ENCODE measurements at places on chromosomes 11 and 22.

DNA sequence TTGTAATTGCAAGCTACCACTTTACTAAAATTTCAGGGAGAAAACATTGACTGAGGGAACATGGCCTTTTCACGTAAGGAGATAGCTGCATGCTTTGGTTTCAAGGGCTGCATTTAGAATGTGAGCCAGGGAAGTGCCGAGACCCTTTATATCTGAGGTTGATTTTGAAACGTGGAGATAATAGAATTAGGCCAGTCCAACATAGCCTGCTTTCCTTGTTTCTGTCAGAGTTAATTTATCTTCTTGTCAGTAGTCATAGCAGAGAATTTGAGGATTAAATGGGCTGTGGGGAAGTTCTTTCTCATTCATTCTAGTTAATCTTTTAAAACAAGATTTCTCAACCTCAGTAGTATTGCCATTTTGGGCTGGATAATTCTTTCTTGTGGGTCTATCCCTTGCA lies 12.2 kb downstream of the ALKBH3 start:
- DNase-seq = no peak

DNA sequence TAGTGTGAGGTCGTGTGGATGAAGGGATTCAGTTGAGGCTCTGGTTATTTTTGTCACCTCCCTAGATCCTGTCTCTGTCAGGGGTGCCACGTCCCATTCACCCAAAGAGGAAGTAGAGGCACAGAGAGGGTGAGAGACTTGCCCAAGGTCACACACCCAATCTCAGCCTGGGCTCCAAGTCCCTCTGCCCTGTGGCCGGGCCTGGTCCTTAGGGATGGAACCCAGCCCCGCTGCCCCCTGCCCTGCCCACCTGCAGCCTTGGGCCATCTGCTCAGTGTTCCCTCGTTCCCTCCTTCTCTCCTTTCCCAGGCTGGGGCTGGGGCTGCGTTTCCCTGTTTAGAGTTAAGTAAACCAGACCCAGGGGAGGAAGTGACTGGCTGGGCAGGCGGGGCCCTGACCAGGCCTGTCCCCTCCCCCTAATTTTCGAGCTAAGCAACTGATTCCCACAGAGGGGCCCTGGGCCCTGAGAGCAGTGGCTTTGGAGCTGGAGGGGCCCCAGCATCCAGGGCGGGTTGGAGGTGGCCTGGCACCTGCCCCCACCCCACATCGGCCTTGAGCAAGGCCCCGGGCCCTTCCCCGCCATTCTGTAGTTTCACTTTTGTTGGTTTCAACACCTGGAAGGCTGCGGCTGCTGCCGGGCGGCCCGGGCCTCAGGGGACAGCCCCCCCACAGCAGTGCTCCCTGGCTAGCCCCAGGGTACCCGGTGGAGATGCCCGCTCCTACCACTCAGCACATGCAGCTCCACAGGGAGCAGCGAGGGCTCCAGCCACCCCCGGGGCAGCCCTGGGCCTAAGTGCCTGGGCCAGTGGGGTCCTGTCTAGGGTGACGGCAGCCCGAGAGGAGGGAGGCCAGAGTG lies 1.5 kb downstream of the TCIRG1 start:
- DNase-seq = no peak

GRCh38 chr11:44960200-44960845 lies 9.6 kb upstream of the TP53I11 start:
- no peak for DNase-seq

GRCh38 chr11:45560913-45561281 lies 104.5 kb downstream of the CHST1 start:
- peak; percentile 3 for DNase-seq

DNA sequence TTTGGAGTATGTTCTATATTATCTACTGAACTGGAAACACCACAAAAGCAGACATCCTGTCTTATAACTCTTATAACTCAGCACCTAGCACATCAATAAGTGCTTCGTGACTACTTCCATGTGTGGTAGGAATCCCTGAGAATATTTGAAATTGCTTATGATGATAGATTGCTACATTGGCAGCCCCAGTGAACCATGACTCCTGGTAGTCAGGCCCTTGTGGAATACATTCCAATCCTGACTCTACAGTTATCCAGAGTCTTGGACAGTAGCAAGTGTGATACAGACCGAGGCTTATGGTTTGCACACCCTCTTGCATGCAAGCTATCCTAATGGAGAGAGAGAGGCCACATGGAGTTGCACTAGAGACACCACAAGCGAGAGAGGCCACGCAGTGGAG lies 59.5 kb upstream of the PHF21A start:
- DNase-seq = no peak

DNA sequence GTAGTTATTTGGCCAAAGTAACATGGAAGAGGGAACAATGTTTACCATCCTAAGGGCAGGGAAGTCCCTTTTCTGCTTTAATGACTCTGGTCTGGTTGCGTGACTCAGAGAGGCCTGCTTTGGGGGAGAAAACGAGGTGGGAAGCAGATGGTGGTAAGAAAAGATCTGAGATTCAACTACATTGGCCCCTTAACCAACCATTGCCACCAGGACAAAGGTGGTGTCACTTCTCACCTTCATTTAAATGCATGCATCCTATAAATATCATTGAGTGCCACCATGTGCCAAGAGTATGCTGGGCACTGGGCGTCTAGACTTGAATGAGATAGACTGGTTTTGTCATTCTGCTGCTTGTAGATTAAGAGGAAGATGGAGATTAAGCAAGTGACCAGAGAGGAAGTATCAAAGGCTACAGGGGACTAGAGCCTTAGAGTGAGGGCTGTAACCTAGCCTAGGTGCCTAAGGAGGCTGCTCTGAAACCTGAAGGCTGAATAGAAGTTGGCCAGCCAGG lies 3.6 kb upstream of the SORL1 start:
- DNase-seq = no peak

GRCh38 chr11:93542811-93543229 lies 371 bp downstream of the SMCO4 start:
- no peak for DNase-seq

GRCh38 chr11:57637626-57638004 lies 12.1 kb downstream of the YPEL4 start:
- DNase-seq = no peak

DNA sequence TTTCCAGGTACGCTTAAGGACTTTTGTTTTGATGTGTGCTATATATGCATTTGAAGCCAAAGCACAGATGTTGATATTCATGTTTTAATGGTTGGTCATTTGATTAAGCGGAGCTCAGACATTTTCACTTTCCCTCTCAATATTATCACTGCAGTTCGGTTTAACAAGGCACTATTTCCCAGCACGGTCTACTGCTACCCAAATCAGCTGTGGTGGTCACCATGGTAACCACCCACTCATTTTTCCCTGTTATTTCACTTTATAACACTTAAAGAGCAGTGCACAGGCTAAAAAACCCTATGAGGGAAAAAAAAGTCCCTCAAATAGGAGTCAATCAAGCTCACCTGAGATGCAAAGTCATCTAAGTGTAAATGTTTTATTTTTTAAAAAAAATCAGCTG lies 439.6 kb upstream of the CCDC90B start:
- DNase-seq = no peak

DNA sequence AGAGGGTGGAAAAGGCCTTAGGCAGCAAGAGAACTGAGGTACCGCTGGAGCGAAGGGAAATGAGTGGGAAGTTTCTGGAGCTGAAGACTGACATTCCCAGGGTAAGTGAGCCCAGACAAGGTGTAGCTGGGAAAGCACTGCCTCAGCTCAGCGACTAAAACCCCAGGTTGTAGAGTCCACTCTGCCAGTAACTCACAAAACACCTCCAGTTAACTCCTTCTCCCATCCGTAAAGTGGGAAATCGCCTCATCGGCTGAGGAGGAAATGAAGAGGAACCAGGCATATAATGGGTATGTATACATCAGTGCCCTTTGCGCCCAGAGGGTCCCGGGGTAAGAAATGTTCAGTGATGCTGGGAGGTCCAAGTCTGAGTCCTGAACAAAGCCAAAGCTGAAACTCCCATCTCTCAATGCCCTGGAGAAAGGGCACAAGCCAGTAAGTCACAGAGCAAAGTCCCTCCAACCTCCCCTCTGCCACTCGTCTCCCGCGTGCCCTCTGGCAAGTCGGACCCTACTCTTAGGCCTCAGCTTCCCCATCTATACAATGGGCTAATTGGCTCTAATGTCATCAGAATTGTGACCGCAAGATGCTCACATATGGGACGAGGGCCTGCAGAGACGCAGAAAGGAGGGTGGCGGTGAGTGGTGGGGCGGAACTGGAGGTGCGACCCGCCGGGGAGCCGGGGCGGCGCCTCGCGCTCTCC lies 588 bp downstream of the VPS37C start:
- no peak for DNase-seq

GRCh38 chr11:31433851-31434250 lies 64.2 kb downstream of the DNAJC24 start:
- peak; percentile 51 for DNase-seq

DNA sequence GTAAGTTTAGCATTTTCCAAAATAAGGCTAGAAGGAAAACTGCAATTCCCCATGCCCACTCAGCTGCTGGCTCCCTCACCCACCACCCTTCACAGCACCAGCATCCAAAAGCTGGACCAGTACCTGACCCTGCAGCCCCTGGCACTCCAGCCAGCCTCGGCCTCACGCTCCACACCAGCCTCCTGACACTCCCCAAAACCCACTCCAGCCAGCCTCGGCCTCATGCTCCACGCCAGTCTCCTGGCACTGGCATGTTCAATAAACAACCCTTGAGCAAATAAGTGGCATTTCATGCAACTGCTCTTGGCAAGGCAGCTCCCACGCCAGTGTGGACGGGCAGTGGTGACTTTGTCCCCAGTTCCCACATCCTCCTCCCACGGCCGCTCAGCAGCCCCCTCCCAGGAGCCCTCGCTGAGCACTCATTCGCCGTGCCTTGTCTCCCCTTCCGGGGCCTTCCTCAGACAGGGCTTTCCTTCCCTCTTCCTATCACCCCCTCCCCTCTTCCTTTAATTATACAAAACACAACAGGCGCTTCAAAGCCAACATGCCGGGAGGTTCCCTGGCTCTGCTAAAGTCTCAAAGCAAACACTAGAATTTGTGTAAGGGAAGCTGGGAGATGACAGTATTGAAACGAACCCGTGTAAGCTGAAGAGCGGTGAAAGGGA lies 6.8 kb downstream of the TOLLIP start:
- DNase-seq = no peak
